Left renal cortex interstitium (tissue), 4 donors: ENCODE measurements at places on chromosomes 11 and 22. TPM values are rescaled to one million over a fixed set of nuclear protein-coding genes. Genes with fewer than 3 reads are reported as not detected.

Gene SCGB1D2
- polyA plus RNA-seq, result 2.3 TPM

Gene VPREB1
- 0.23 TPM for polyA plus RNA-seq

Gene ACRV1
- polyA plus RNA-seq, result 1.6 TPM

GRCh38 chr11:17853280-17853679 is 118.7 kb downstream of the KCNC1 start:
- DNase-seq, result no peak

Gene C1QTNF4
- polyA plus RNA-seq, result 4.3 TPM

DNA sequence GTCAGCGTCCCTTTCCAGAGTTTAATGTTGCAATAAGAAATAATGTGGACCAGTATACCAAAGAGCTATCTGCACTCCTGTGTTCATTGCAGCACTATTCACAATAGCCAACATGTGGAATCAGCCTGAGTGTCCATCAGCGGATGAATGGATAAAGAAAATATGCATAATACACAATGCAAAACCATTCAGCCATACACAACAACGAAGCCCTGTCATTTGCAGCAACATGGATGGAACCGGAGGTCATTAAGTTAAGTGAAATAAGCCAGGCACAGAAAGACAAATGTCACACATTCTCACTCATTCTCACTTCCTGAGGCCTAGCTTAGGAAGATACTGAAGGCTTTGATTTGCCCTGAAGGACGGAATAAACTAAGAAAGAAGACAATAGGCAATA is 22.1 kb downstream of the SLC5A4 start:
- DNase-seq, result no peak

- no peak for DNase-seq
These were observed 6.8 kb downstream of the SELENOO start for GRCh38 chr22:50207383-50208140.

- no peak for DNase-seq
These were observed 64.9 kb upstream of the EED start for GRCh38 chr11:86179646-86180064.

Gene ZDHHC13
- 19.4 TPM for polyA plus RNA-seq

- DNase-seq, result no peak
These were observed 67.7 kb downstream of the IGLL5 start for GRCh38 chr22:22955276-22955798.

GRCh38 chr11:131999084-131999483 is 628.7 kb downstream of the NTM start:
- peak; percentile 51 for DNase-seq

GRCh38 chr11:61079416-61080150 is 22.7 kb upstream of the CD5 start:
- no peak for DNase-seq

DNA sequence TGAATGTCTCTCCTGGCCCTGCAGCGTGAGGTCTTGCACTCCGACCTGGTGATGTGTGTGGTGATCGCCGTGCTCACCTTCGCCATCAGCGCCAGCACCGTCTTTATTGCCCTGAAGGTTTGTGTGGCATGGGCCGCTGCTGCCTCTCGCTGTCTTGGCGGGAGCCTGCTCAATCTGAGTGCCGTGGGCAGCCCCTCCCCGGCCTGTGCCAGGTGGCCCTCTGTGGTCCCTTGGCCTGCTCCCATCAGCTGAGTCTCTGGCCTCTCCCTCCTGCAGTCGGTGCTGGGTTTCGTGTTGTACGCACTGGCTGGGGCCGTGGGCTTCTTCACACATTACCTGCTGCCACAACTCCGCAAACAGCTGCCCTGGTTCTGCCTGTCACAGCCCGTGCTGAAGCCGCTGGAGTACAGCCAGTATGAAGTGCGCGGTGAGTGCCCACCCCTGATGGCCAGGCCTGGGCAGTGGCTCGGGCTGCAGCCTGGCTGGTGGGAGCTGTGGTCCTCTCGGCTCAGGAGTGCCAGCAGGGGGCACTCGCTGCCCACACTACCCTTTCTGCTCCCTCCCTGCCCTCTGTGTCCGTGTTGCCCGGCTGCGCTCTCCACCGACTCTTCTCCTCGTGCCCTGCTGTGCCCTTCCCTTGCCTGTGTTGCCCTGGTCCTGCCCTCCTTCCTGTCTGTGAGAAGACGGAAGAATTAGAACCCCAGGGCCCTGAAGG is 10.2 kb downstream of the PCNX3 start:
- DNase-seq, result no peak

Gene GGTLC3
- polyA plus RNA-seq, result not detected

Gene KCNK7
- polyA plus RNA-seq, result not detected

DNA sequence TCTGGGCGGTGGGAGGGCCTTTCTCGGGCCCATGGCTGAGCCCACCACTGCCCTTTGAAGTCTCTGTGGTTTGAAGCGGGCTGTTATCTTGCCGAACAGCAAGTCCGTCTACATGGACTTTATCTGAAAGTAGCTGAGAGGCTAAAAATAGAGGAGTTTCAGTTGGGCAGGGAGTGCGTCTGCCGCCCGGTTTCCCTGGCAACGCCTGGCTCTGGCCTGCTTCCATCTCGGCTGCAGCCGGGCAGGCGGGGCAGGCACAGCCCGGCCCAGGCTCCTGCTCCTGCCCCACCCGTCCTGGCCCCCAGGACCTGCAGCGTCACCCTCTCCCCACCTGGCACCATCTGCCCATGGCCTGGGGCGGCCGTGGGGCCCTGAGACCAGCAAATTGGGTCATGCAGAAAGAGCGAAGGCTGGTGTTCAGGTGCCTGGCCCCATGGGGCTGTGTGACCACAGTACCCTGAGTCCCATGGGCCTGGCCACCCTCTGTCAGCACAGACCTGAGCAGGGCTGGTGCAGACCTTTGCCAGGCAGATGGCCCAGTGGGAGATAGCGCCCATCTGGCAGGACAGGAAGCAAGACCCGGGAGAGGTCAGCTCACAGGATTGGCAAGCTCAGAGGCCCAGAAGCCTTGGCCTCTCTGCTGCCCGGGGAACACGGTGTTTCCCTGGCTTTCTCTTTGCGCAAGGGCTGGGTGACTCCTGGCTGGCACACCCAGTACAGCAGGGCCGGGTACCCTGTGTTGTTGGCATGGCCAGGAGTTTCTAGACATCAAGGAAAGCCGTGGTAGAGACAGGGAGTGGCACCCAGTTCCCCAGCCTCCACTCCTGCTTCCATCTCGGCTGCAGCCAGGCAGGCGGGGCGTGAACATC is 79.1 kb upstream of the KCNQ1OT1 start:
- no peak for DNase-seq

Gene GLB1L2
- polyA plus RNA-seq, result 21.7 TPM

- DNase-seq, result no peak
These were observed 38.4 kb downstream of the GRK3 start for GRCh38 chr22:25602916-25603315.

- DNase-seq, result no peak
These were observed 151.6 kb upstream of the MTMR2 start for GRCh38 chr11:96075532-96075959.

GRCh38 chr11:86749376-86749775 is 51.0 kb upstream of the PRSS23 start:
- DNase-seq, result no peak

- DNase-seq, result no peak
These were observed 221.8 kb downstream of the DDX10 start for GRCh38 chr11:108886660-108887009.

- no peak for DNase-seq
These were observed 19.0 kb downstream of the SMCO4 start for GRCh38 chr11:93524173-93524536.

GRCh38 chr11:64458997-64459396 is 100.0 kb downstream of the RPS6KA4 start:
- DNase-seq, result no peak

DNA sequence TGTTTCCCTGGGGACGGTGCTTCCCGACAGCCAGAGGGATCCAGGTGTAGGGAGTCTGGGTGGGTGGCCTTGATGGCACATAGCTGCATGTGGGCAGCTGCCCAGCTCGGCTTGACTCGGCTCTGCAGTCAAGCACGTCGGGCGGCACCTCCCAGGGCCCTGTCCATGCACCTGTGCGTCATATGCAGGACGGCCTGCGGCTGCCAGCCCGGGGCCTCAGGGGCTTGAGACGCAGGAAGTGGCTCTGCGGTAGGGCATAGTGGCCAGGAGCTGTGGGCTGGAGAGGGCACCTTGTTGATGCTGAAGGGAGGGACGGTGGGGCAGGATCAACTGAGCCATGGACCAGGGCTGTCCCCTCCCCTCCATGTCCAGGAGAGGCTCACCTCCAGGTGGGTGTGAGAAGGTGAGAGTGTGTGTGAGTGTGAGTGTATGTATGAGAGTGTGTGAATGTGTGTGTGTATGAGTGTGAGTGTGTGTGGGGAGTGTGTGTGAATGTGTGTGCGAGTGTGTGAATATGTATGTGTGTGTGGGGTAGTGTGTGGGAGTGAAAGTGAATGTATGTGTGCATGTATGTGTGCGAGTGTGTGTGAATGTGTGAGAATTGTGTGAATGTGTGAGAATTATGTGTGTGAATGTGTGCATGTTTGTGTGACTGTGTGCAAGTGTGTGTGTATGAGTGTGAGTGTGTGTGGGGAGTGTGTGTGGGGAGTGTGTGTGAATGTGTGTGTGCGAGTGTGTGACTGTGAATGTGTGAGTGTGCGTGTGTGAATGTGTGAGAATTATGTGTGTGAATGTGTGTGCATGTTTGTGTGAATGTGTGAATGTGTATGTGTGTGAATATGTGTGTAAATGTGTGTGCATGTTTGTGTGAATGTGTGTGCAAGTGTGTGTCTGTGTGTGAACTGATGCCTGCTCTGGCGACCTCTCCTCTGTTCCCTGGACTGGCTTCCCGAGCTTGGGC is 5.7 kb upstream of the SUN2 start:
- DNase-seq, result no peak

DNA sequence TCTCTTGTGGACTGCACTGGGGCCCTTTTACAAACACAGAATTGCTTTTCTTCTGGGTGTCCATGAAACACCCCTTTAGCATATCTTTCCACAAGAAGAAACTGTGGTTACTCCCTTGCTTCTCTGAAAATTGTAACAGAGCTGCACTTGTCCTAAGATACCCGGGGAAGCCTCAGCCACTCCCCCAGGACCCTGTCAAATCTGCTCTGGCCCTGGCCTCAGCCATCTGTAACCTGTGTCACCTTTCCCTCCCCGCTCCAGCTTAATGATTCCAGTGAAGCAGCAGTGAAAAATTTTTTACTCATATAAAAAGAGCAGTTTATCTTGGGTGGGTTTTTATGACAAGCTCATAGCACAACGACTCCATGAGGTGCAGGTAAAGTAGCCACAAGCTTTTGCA is 3.4 kb upstream of the DUSP18 start:
- no peak for DNase-seq

DNA sequence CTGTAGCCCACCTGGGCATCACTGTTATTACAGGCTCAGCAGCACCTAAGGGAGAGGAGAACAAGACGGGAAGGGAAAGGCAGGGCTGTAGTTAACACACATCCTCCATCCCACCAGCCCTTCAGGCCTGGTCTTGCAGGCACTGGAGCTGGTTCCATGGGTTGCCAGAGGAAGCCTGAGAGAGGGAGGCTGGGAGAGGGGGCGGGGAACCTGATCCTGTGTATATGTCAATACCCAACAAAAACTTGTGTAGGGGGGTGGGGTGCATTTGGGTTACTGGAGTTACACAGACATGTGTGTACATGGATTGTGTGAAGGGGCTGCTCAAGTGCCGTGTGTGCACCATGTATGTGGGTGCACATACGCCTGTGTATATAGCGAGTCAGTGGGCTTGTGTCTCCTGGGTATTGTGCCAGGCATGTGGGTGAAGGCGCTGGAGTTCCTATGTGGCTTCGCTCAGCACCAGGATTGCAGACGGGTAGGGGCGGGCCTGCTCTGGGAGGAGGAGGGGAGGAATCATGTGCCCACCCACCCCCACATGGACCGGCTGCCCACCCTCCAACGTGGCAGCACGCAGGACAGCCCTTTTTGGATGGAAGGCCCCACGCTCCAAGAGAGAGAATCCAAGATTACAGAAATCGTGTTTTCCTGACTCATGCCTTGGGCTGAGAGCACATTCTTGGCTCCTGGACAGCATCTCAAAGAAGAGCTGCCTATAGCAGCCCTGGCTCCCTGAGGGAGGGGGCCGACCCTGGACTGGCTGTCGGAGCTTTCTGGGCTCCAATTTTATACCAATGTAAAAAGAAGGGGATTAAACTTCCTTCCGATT is 4.2 kb upstream of the SERPINH1 start:
- DNase-seq, result no peak

Gene WT1
- 211 TPM for polyA plus RNA-seq

Gene STX5
- polyA plus RNA-seq, result 57.1 TPM

Gene BCO2
- 2.1 TPM for polyA plus RNA-seq

DNA sequence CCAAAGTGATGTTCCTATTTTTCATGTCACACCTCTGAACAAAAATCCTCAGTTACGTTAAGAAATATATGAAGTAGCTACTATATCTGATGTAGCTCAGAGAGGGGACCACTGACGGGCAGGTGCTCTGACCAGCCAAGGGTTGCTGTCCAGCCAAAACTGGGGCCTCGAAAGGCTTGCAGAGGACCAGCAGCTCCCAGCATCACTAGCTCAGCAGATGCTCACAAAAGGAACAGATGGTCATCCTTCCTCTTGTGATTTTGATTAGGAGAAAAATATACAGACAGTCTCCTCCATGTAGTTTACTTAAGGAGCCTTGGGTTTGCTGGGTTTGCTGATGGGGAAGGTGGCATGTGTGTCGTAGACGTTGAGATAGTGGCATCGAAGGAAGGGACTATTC is 374.6 kb upstream of the B3GAT1 start:
- DNase-seq, result no peak

DNA sequence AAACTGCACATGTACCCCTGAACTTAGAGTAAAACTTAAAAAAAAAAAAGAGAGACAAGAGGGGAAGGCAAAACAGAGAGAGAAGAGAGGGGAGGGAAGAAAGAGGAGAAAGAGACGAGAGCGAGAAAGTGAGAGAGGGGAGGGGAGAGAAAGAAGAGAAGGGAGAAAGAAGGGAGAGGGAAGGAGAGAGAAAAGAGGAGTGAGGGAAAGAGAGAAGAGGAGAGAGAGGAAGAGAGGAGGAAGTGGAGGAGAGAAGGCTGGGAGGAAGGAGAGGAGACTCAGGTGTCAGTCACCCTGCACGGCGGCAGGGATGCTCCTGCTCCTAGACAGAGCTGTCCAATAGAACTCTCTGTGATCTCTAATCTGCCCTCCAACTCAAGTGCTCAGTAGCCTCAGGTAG is 248.3 kb downstream of the MIAT start:
- no peak for DNase-seq

GRCh38 chr11:27183672-27184457 is 143.2 kb downstream of the BBOX1 start:
- no peak for DNase-seq

- DNase-seq, result no peak
These were observed 8.1 kb downstream of the PARVB start for GRCh38 chr22:44032126-44032730.

Gene OR52H1
- not detected for polyA plus RNA-seq

- no peak for DNase-seq
These were observed 335.7 kb upstream of the MPPED2 start for GRCh38 chr11:30921811-30922210.

DNA sequence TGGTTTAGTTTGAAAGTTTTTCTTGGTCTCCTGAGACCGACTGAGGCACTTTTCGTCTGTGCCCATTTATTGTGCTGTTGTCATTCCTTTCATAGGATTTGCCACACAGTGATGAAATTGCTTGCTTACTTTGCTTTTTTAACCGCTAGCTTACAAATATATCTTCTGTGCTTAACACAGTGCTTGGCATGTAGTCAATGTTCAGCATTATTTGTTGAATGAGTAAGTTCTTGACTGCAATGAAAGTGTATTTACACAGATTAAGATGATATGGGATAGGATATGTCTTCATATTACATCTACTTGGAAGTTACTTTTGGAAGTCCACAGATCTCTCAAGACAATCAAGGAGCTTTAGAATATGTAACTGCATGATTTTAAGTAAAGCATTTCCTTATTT is 91.2 kb downstream of the GRIA4 start:
- DNase-seq, result no peak
